ENCODE measurements at places on chromosomes 5 and 9.

DNA sequence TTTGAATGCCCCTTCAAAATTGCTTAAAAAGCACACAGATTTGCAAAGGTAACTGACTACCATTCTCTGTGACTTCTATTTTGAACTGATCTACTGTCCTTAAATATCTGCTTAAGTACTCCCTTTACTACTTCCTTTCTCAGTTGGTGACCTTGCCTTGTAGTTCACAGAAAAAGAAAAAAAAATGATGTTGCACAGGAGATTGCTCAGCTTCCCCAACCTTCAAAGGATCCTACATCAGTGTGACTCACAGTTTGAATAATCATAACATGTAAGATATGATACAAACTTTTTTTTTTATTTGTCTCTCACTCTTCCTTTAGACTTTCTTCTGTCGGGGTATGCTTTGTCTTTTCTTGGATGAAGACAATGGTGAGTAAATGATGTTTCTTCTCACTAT lies 1029.6 kb downstream of the CDH12 start:
- DNase-seq: no peak

DNA sequence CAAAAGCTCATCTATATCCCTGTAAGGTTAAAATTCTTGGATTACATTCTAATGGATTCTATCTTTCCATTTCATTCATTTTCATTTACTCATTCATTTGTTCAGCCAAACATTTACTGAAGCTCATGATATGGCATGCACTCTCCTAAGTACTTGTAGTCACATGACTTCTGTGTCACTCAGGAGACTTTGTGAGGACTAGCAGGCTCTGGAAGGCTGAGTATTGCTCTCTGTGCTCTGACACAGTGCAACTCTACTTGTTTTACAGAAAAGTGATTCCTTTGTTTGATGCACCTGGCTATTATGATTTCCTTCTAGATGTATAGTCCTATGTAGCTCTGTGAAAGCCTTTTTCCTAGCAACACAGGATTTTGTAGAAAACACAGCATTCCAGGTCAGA lies 53.0 kb downstream of the YIPF5 start:
- no peak for DNase-seq

DNA sequence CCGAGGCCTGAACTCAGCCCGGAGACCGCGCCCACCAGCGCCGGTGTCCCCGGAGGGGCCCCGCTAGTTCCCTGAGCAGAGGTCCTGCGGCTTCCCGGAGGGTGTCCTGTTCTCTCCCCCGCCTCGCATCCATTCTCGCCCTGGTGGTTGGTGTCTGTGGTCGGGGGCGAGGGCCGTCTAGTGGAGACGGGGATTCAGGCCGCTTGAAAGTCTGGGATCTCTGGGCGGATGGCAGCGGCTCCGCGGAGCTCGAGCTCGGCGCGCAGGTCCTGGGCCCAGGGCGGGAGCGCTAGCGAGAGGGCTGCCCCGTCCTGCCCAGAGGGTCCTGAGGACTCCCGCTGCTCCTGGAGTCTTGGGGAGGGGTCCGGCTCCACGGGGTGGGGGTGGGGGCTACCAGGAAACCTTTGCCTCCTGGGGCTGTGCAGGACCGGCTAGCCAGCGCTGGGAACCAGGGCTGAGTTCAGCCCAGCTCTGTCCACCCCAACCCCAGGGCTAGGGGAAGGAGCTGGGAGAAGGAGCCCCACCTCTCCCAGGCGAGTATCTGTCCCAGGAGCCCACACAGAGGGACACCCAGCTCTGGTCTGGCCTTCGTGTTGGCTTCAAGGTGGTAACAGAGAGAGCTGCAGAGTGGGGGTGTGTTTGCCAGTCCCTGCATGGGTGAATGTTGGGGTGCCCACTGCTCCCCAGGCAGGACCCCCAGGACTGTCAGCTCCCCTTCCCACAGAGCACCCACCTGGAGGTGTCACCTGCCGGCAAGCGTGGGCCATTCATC lies 4.0 kb downstream of the TOR4A start:
- DNase-seq: no peak

DNA sequence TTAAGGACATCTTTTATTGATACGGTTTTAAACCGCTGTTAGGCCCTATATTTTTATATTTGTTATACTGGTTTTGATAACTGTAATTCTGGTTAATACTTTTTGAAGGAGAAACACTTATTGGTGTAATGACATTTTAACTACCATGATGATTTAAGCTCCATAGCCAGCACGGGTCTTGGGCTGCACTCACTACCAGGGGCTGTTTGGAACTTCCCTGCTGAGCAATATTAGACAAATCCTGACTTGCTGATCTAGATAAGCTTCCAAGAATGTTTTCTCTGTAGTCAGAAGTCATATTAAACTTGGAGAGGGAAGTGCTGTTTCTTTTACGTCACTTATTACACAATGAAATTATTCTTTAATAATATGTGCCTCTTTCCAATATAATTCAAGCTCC lies 540.0 kb upstream of the GRAMD2B start:
- no peak for DNase-seq

Measured in sigmoid colon (tissue), 7 donors.